Ureter (tissue), 1 donor: ENCODE measurements at places on chromosomes 1 and 21.

- no peak for DNase-seq
Observed at GRCh38 chr1:185215911-185216310, 58.9 kb downstream of the SWT1 start.

GRCh38 chr1:87333692-87334347, 5.1 kb downstream of the LMO4 start:
- DNase-seq: no peak

DNA sequence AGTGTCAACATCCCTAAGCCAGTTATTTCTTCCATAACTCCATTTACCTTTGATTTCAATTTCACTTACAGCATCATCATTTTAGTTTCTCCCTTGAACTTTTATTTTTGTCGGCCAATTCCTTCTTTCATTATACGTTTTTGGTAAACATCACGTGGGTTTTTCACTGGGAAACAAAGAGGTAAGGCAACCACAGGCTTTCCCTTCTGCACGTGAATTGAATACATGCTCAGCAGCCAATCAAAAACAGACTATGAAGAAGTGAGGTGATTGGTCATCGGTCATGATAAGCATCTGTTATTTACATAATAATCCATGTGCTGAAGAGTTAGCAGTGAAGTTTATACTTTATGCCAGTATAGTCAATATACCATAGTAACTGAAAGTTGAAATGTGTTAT, 98.7 kb downstream of the NCAM2 start:
- no peak for DNase-seq

GRCh38 chr1:96509951-96510350, 211.6 kb upstream of the PTBP2 start:
- no peak for DNase-seq
